ENCODE measurements at places on chromosomes 12 and 14. TPM values are rescaled to one million over a fixed set of nuclear protein-coding genes. Genes with fewer than 3 reads are reported as not detected.
A peak's percentile ranks its signal among the peaks of the same experiment; 100 is the strongest.

WNT1 gene
- not detected for total RNA-seq

KRT8 gene
- 815 TPM for total RNA-seq

CELA1 gene
- total RNA-seq, result not detected

GRCh38 chr12:17064834-17065233 lies 458.9 kb upstream of the LMO3 start:
- no peak for DNase-seq

- peak; percentile 57 for DNase-seq
These were observed 417.3 kb downstream of the SNAPC1 start for GRCh38 chr14:62179367-62180018.

- DNase-seq, result no peak
These were observed 476.4 kb upstream of the LRFN5 start for GRCh38 chr14:41130274-41130673.

DNA sequence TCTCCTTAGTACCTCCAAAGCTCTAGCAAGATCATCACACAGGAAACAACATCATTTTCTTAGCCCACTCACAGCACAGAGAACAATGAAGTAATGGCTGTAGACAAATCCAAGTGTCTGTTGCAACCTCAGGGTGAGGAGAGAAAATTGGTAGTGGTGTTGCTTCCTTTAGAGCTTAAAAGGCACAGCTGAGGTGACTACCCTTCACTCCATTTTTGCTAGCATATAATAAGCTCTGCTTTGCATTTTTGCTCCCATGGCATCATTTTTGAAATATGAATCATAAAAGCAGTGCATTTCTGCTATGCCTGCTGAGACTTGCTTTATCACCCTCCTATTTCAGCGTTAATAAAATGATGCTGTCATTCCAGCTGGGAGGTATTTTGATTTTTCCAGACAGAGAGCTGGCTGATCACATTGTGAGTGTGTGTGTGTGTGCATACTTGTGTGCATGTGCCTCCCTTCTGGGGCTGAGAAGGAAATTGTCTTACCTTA lies 18.5 kb upstream of the PCNX1 start:
- no peak for DNase-seq

DNA sequence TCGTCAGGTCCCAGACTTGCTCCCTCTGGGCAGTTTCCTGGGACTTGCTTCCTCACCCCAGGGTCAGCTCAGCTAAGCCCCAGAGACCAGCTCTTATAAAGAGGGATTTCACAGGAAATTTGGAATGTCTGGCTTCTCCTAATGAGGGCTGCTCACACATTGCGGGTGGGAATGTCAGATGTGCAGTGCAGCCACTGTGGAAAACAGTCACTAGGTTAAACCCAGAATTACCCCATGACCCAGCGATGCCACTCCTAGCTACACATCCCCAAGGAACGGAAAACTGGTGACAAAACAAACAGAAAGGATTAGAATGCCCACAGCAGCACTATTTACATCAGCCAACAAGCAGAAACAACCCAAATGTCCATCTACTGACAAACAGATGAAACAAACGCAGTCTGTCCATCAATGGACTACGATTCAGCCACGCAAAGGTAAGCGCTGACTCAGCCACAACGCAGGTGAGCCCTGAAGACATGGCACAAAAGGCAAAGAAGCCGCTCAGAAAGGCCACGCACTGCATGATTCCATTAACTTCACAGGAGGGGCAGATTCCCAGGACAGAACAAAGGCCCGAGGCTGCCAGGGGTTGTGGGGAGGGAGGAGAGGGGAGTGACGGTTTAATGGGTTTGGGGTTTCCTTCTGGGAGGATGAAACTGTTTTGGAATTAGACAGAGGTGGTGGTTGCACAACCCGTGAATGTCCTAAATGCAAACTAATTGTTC lies 63.0 kb downstream of the NCOR2 start:
- no peak for DNase-seq

Measured in ureter (tissue), 1 donor.